ENCODE measurements at places on chromosomes 4 and X.

GRCh38 chr4:14419516-14419915 is 582.8 kb upstream of the CPEB2 start:
- DNase-seq: no peak

GRCh38 chr4:26076000-26076587 is 162.1 kb downstream of the SMIM20 start:
- peak; percentile 48 for DNase-seq

GRCh38 chr4:112289407-112290253 is 3.9 kb upstream of the TIFA start:
- no peak for DNase-seq

DNA sequence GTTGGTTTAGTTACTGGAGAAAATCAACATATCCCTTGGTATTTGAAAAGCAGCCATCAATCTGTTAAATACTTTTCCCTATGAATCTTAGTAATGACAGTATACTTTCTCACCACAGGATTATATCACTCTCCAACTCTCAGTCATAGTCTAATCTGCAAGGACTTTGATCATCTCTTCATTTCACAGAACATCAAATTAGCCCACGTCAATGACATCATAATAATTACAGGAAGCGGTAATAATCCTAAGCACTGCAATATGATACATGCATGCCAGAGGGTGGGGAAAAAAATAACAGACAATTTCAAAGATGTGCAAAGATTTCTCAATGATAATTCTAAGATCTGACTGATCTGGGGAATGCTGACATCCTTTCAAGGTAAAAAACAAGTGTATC is 404.1 kb downstream of the GPM6A start:
- no peak for DNase-seq

GRCh38 chr4:62161446-62161845 is 961.3 kb downstream of the ADGRL3 start:
- DNase-seq: no peak

GRCh38 chr4:54661686-54662085 is 3.9 kb downstream of the KIT start:
- no peak for DNase-seq

- DNase-seq: no peak
These were observed 66.9 kb upstream of the CAPN6 start for GRCh38 chrX:111337067-111337637.

DNA sequence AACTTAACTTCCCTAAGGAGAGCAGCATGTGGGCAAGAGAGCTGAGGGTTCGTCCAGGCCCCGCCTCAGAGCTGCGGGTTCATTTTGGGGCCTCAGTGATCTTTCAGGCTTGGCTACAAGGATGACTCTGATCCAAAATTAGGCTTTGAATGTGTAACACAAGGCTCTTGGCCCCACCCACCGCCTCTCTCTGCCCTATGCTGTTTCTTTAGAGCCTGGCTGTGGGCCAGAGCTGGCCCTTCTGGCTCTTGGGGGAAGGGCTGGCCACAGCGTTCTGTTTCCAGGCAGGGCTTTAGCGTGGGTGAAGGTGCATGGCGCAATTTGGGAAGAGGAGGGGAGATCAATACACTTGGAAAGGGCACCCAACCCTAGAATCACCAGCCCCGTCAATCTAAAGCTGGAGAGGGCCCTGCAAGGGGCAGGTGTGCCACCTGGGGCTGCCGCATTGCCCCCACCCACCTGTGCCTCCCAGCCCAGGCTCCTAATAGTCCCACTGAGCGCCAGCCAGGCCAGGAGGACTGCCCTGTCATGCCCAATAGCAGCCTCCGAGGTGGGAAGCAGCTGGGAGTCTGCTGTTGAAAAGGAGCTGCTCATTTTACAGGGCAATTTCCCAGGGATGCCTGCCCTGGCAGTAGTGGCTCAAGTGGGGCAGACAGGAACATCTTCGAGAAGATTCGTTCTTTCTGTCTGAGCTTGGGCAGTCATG is 84.5 kb upstream of the MAML3 start:
- DNase-seq: no peak

DNA sequence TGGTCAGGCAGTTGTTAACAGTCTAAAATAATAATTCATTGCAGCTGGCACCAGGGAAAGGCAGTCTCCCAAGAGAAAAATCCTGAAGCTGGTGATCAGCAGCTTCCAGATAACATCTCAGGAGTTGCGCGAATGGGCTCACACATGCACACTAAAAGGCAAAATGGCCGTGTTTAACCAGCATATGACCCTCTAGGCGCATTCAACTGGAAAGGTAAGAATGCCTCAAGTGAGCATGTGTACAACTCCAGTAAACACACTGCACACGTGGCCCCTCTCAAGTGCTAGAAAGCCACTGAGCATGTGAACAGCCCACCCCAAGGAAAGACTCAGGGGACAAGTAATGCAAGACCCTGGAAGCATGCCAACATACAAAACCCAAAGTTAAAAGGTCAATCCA is 33.1 kb downstream of the STPG2 start:
- no peak for DNase-seq

DNA sequence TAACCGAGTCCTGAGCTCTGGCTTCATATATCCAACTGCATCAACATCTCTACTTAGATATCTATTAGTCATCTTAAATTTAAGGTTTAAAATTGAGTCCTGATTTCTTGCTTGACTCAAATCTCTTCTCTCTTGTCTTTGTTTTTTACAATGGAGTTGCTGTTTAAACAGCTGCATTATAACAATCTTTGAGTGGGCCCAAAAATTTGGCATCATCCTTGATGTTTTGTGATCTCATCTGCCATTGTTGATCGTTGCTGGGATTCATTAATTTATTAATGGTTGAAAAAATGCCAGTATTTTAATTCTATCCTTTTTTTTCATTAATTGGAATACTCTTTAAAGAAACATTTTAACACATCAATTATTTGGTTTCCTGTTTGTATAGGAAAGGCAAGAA is 82.2 kb downstream of the STIM2 start:
- DNase-seq: no peak

GRCh38 chrX:2817036-2817435 is 11.7 kb upstream of the GYG2 start:
- no peak for DNase-seq

DNA sequence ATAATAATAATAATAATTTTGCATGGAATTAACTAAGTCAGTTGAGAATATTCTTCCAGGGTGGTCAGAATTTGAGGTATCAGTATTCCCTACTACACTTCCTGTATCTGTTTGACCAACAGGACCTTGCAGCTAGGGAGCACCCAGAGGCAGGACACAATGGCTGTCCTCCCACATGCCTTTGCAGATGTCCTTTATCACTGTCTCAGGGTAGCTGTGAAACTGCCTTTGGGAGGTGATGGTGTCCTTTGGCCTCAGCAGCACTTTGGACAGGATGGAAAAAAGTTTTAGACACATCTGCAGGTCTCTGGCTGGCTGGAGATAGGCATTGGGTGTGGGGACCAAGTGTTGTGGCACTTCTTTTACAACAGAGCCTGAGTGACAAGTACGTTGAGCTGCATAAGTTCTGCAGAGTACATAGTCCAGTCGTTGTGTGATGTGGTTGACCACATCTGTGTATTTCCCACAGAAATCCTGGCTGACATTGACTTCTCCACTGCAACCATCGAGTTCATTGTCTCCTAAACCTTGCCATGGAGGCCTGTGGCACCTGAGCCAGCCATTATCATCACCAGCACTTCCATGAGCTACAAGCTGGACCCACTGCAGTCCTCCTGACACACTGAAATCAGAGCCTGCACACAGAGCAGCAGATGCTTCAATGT is 19.1 kb upstream of the UBA6 start:
- no peak for DNase-seq

DNA sequence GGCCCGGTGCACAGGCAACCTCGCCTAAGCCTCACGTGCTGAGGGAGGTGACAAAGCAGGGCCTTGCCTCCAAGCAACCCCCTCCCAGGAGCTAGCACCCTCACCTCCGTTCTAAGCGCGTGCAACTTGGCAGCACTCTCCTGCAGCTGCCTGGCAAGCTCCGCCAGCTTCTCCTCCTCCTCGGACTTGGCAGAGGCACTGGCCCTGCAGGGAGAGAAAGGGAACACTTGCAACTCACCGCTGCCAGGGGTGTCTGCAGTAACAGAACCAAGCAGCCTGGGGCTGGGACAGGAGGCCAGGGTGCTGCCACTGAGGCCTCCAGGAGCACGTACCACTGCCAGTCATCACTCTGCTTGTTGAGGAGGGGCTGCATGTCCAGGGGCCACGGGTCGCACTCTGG is 10.3 kb upstream of the TREX2 start:
- no peak for DNase-seq

DNA sequence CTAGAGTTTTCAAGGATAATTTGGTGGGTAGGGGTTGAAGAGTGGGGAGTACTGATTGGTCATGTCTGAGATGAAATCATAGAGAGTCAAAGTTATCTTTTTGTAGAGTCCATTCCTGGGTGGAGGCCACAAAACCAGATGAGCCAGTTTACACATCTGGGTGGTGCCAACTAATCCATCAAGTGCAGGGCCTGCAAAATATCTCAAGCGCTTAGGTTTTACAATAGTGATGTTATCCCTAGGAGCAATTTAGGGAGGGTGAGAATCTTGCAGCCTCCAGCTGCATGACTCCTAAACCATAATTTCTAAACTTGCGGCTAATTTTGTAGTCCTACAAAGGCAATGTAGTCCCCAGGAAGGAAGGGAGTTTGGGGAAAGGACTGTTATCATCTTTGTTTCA is 988.3 kb upstream of the LCORL start:
- no peak for DNase-seq

- DNase-seq: no peak
These were observed 120.7 kb downstream of the NKX6-1 start for GRCh38 chr4:84378356-84378755.

- no peak for DNase-seq
These were observed 752.9 kb downstream of the TRAM1L1 start for GRCh38 chr4:116332508-116332907.

GRCh38 chr4:95114521-95114920 is 356.8 kb downstream of the BMPR1B start:
- DNase-seq: no peak

- no peak for DNase-seq
These were observed 230.7 kb upstream of the STK26 start for GRCh38 chrX:131792356-131792749.

GRCh38 chr4:2042204-2042946 is 16.8 kb upstream of the NAT8L start:
- DNase-seq: peak; percentile 42

- DNase-seq: peak; percentile 58
These were observed 1.5 kb upstream of the PAPSS1 start for GRCh38 chr4:107721436-107722100.

DNA sequence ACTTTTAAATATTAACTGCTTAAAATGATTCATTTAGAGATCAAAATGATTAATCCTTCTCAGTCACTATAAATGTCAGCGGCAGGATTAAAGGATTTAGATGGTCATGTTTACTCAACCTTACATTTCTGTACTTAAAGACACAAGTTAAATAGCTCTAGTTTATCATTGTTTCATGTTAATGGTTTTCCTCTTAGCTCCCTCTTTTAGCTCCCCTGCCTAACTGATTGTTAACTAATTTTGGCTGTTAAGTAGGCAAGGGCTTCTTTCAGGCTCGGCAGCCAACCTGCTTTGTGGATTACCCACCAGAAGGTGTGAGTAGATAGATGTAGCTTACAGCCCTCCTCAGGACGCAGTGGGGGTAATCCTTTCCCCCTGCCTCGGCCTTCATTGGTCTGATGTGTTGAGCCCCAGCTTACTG is 96.0 kb downstream of the TENM3 start:
- no peak for DNase-seq

DNA sequence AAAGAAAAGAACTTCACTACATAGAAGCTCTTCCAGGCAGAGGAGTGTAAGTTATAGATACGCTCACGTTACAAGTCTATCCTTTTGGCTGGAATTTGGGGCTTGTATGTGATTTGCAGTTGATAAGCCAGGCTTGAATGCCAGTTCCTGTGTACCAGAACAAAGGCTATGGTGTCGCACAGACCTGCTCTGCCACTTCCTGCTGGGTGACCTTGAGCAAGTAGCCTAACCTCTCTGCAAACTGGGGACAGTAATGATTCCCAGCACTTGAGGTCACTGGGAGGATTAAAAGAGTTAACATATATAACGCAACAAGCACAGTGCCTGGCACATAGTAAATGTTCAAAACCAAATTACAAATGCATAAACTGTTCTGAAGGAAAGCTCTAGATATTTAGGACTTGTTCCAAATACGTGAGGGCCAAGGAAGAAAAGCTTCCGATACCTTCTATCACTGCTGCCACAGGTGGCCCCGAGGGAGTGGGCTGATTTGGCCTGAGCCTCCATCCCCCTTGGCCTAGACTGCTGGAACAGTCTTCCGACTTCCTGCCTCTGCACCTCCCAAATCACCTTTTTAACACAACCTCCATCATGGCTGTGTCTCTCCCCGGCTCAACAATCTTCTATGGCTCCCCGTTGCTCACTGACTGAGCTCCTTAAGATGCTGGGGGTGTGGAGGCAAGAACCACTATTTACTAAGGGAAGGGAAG is 1.3 kb upstream of the SOWAHD start:
- no peak for DNase-seq

DNA sequence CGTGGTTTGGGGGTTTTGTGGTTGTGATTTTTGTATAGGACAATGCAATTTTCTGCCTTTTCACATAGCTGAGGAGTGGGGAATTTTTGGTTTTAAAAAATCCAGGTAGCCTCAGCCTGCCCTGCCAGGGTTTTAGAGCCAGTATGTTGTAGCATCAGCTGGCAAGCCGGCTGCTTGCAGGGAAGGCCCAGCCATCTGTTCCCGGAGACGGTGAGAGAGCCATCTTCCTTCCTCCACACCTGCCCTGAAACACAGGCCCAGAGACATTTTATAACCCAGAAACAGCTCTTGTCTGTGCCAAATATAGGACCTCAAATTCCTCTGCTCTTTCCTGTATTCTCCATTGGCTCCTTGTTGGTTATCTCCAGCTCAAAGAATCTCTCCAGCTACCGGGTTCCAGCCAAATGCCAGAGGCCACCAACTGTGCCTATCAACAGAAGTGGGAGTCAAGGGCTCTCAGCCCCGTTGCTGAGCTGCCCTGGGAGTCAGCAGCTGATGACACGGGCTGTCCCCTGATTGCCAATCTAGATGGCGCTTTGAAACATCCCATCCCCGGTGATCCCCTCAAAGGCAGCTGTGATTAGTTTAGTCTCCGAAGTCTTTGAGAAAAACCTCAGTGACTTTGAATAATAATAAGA is 595.2 kb downstream of the MID1IP1 start:
- no peak for DNase-seq

DNA sequence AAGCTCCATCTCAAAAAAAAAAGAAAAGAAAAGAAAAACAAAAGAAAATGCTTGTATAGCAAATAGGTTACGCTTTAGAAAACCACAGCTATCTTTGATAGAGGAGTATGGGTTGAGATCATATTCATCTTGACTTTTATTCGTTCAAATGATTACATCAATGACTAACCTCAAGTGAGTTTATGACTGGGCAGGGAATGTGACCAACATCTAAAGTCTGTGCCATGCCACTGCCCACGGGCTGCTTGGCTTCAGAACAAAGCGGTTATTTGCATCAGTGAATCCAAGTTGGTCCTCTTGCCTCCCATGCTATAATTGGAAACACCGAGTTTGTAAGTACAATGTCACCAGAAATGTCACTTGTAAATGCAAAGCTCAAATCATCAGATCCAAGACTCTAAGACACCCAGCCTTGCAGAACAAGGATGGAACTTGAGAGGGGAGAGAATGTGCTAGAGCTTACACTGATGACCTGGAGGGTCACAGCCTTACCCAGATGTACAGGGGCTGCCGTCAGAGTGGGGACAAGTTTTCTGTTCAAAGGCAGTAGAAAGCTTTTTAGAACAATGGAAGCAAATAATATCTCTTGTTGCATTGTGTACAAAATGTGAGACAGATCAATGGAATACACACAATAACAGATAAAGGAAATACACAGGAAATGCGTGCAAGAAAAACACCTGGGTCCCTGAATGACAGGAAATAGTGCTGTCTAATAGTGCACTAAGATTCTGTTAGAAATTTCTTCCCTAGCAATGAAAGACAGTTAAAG is 8.4 kb upstream of the OPN1LW start:
- DNase-seq: no peak

- DNase-seq: no peak
These were observed 15.7 kb downstream of the TIGD4 start for GRCh38 chr4:152763796-152764195.

All from activated naive CD8-positive, alpha-beta T cell treated with anti-CD3 and anti-CD28 coated beads, Interleukin-2, amount 50 U/mL, for 24 hours (primary cell).